ENCODE measurements at places on chromosomes 4 and X.

GRCh38 chr4:89331686-89332544 lies 24.3 kb upstream of the GPRIN3 start:
- DNase-seq = no peak

- no peak for DNase-seq
Observed at GRCh38 chr4:8856835-8857621, 14.6 kb downstream of the HMX1 start.

DNA sequence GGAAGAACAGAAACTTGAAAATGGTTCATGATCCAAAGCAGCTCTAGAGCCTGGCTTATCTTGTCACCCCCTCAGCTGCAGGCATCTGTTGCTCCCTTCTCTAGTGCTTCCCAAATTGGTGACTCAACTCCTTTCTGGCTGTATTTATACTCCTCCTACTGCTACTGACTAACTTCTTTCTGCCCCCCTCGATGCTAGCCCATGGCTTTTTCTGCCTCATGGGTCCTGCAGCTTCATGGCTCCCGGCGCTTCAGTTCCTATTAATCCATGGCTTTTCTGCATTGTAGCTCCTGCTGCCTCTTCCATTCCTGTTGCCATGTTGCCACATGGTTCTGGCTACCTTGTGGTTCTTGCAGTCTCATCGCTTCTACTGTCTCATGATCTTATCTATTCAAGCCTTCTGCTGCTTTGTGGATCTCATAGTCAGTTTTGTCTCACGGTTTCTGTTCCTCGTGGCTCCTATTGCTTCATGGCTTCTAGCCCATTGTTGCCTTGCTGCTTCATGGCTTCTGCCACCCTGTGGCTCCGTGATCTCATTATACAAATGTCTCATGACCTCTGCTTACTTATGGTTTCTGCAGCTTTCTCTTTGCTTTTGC lies 48.1 kb downstream of the SMC1A start:
- DNase-seq = no peak

GRCh38 chr4:125104616-125105015 lies 210.1 kb upstream of the FAT4 start:
- DNase-seq = no peak

- no peak for DNase-seq
Observed at GRCh38 chr4:39710098-39710896, 12.4 kb downstream of the UBE2K start.

DNA sequence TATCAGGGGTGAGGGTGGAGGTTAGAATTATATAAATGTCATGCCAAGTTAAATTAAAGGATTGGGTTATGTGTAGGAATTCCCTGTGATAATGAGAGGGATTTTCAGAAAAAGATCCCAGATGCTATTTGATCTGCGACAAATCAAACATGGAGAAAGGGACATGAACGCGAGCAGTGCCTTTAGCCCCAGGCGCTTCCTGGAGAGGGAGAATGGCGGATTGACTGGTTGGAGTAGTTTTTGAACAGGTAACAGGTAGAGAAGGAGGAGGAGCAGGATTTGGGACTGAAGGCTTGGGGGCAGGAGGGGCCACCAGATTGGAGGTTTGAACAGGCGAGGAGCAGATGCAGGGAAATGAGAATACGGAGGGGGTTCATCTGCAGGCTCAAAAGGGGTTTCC lies 67.1 kb downstream of the LRP2BP start:
- DNase-seq = no peak

GRCh38 chr4:15771216-15772058 lies 6.7 kb upstream of the CD38 start:
- DNase-seq = no peak

- no peak for DNase-seq
Observed at GRCh38 chr4:108135549-108136209, 33.1 kb downstream of the LEF1 start.

DNA sequence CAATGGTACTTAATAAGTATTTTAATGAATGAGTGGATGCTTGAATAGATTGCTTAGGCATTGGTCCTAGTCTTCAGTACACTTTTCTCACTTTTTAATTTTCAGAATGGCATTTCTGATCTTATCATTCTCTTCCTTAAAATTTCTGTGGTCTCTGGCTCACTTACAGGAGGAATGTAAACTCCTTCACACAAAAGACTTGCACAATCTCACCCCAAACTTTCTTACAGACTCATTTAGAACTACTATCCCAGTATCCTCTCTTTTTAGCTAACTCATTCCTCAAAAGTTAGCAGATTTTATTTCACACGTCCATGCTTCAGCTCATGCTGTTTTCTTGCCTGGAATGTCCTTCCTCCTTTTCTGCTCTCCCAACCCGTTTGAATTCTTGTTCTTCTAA lies 350.1 kb downstream of the GRXCR1 start:
- DNase-seq = no peak

DNA sequence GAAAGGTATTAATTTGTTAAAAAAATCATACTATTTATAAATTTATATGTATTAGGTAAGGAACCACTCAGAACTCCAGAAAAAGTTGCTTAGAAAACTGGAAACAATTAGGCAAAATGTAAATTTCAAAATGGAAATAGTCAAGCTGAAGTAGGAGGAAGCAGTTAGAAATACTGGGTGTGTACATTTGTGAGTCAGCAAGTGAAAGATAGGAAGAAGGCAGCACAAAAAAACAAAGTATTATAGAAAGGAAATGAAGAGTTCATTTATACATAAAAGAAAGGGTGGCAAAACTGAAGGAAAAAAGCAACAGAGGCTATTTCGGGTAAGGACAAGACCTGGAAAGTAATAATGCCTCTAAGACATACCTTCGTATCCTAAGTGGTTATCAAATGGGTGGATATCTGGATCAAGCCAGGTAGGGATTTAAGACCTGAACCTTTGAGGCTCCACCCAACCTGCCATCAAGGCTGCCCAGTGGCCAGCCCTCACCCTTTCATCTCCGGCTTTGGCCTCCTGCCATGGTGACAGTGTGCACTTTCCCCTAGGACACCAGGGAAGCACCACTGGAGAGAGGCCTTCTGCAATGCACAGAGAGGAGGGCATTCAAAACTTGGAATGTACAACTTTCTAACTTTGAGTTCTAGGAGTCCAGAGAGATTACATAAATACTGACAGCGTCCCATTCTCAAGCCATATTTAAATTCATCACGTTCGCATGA lies at the start of gene LRRC66:
Gene LRRC66, minus strand, starts transcription at position 428 of the 722 bp plus-strand sequence. CDS start 2,750 bp downstream, outside the sequence.
- DNase-seq = no peak

GRCh38 chr4:113908829-113909228 lies 70.6 kb downstream of the ARSJ start:
- DNase-seq = no peak

DNA sequence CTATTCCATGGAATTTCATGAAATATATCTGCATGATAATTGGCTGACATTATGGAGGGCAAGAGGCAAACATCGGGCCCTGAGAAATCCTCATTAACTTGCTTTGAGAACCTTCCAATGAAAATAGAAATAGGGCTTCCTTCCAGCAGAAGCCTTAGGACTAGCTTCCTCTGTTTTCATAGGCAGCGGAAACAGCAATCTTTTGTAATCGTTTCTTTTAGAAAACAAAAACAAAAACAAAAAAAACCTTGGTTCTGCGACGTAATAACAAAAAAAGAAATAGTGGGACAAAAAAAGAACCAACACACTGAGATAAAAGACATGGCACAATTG lies 62.9 kb downstream of the GEMIN8 start:
- no peak for DNase-seq

DNA sequence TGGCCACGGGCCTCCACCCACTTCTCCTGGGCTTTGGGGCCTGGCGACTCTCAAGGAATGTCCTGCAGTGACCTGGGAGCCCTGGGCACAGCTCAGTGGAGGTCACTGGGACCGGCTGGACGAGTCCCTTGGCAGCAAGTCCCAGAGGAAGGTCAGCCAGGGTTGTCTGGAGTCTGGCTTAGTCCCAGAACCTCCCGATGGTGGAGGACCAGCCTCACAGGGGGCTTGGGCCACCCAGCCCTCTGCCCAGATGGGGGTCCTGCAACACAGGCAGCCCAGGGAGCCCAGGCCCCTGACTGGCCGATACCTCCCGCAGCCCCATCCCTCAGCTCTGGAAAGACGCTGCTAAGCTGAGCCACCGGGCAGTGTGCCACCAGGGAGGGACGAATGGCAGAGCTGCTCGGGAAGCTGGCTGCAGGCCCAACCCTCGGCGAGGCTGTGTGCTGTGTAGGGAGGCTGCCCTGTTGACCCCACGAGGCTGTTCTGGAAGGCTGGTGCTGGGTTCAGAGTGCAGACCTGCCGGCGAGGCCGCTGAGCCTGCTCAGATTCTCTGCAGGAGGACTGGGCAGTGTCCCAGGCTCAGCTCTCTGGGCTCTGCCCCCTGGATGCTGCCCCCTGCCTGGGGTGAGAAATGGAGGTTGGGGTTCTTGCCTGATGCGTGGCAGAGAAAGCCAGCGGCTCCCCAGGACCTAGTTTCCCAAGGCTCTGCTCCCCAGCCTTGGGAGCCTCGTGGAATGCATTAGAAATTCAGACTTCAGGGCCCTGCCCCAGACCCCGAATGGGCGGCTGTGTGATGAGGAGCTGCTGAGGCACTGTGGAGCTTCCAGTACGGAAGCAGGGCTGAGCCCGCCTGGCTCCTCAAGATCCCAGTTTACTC lies 61.7 kb downstream of the ADRA2C start:
- DNase-seq = no peak

- DNase-seq = no peak
Observed at GRCh38 chr4:145881576-145881975, 57.0 kb downstream of the ZNF827 start.
